ENCODE measurements at places on chromosomes 4 and X.

GRCh38 chr4:125042041-125042440, 272.7 kb upstream of the FAT4 start:
- no peak for DNase-seq

GRCh38 chr4:7559741-7560395, 125.1 kb upstream of the PSAPL1 start:
- DNase-seq: no peak

- no peak for DNase-seq
These were observed 31.2 kb downstream of the WDR1 start for GRCh38 chr4:10085386-10085785.

DNA sequence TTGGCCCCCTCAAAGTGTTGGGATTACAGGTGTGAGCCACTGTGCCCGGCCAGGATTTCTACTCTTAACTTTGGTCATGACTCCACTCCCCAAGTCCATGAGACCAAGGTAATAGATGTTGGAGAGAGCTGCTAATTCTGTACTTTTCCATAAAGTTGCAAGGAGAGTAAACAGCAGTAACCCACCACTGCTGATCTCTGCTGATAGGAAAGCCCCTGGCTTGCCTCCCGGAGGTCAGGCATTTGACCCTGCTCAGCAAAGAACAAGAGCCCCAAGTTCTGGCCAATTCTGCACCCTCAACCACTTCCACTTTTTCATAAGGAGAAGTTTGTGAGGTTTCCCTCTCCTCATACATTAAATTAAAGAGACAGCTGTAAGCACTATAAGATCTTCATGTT, 143.0 kb downstream of the RASL11B start:
- no peak for DNase-seq
